MCF 10A (cell line): ENCODE measurements at places on chromosomes 5 and 9. TPM values are rescaled to one million over a fixed set of nuclear protein-coding genes. Genes with fewer than 3 reads are reported as not detected.

DNA sequence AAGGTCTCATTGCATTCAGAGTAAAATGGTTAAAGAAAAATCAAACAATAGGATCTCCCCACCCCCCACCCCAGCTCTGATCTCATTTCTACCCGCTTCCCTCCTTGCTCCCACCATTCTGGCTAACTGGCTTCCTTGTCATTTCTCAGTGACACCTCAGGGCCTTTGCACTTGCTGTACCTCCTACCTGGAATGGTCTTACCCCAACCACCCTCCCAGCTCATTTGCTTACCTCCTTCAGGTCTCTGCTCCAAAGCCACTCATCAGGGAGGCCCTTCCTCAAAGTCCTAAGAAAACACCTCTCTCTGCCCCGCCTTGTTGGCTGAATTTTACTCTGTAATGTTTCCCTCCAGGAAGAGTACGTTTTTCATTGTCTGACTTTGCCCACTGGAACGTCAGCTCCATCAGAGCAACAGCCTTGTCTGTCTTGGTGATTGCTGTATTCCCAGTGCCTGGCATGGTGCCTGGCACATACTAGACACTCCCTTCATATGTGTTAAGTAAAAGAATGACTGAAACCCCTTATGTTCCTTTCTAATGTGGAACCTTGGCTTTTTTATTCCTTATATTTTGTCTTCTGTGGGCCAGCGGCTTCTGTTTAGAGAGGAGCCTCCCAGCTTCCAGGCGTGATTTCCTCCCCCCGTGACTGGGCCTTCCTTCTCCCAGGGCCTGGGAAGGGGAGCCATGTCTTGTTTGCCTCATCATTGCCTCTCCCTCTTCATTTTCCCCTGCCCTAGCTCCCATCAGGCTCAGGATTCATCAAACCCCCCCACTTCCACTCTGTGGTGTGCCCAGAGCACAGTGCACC, 26.9 kb downstream of the NEURL1B start:
- DNase-seq: peak; percentile 49

DNA sequence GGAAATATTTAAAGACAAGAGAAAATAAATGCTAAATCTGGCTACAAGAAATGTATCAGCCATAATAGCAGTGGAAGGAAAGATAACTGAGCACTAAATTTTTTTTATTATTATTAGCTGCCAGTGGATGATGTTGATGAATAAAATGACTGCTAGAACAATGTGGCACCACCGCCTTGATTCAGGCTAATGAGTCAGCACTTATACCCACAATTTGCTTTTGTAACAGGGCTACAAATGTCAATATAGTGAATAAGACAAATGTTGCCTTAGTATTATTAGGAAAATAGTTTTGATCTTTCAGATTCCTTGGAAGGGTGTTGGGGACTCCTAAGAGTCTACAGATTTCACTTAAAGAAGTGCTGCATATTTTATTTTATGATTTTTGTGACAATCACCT, 555.2 kb upstream of the GRAMD2B start:
- DNase-seq: peak; percentile 27

- DNase-seq: no peak
These were observed 67.0 kb upstream of the EIF4EBP3 start for GRCh38 chr5:140480310-140481014.

GRCh38 chr5:75711151-75711550, 6.1 kb downstream of the POC5 start:
- DNase-seq: no peak

DNA sequence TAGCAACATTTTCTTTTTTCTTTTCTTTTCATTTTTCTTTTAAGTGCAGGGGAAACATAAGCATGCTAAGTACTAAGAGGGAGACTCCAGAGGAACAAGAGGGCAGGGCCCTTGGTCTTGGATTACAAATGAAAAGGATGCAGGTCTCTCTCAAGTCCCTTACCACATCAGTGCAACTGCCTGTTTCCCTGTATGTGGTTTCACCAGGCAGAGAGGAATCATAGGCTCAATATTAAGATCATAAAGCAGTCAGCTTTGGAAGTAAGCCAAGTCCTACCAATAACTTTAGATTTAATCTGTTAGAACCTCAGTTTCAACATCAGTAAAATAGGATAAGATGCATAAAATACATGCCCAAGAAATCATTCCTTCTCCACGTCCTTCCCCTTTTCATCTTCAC, 422.7 kb upstream of the PAPPA start:
- peak; percentile 24 for DNase-seq

DNA sequence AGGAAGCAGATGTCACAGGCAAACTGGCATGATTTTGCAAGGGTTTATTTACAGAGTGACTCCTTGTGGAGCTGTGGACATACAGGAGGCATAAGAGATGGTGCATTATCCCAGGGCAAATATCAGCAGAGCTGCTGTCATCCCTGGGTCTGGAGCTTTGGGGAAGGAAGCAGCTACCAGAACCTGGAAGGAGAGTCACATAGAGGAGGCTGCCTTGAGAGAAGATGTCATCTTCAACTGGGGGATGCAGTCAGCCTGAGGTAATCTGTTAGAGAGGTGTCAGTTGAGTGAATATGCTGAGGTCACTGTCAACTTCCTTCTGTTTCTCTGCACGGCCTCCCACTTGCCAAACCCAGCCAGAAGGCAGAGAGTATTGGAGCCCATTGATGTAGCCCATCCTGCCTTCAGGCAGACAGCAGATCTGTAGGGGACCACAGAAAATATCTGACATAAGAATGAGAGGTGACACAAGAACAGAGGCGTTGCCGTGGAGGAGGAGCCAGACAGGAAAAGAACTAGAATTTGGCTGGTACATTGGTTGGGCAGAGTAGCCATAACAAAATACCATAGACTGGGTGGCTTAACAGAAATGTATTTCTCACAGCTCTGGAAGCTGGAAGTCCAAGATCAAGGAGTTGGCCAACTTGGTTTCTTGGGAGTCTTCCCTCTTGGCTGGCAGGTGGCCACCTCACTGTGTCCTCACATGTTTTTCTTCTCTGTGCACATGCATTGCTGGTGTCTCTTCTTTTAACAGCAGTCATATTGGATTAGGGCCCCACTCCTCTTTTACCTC, 102.8 kb downstream of the SNX18 start:
- DNase-seq: no peak

DNA sequence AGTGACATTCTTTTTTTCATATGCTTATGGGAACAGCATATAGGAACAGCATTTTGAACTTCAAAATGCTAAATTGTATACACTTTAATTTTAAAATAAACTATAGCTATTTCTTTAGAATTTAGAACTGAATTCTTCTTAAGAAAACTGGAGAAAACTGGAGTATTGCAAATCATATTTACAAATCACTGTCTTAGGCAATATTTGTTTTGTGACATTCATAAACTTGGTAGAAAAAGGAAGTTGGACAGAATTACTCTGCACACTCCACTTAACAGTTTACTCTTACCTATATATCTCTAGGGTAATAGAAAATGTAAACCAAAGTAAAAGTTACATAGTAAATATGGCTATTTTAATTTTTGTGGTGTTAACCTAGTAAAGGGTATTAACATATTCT, 3.1 kb downstream of the DMRTA1 start:
- DNase-seq: no peak

DNA sequence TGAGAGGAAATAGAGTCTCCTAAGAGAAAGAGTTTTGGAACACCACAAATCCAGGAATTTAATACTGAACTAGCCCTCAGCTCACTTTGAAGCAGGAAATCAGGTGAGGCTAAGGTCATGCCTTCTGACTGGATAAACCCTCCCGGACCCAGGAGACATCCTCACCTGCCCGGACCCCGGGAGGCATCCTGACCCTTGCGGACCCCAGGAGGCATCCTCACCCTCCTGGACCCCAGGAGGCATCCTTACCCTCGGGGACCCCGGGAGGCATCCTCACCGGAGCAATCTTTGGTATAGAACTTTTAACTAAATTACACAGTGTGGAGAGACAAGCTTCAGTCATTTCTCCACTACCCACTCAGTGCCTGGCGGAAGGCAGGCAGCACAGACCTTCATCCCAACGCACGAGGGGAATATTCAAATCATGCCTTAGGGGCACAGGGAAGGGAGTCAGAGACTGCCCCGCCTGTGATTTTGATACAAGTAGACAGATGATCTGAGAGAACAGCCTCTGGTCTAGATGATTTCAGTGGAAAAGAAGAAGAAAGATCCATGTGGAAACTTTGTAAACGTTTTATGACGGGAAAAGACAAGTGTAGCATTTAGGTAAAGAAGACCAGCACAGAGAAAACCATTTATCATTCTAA, 21.3 kb downstream of the STXBP1 start:
- DNase-seq: no peak

- DNase-seq: no peak
These were observed 468.0 kb upstream of the GRIN3A start for GRCh38 chr9:102206432-102206831.

GRCh38 chr5:10704949-10705621, 55.9 kb downstream of the DAP start:
- peak; percentile 61 for DNase-seq

DNA sequence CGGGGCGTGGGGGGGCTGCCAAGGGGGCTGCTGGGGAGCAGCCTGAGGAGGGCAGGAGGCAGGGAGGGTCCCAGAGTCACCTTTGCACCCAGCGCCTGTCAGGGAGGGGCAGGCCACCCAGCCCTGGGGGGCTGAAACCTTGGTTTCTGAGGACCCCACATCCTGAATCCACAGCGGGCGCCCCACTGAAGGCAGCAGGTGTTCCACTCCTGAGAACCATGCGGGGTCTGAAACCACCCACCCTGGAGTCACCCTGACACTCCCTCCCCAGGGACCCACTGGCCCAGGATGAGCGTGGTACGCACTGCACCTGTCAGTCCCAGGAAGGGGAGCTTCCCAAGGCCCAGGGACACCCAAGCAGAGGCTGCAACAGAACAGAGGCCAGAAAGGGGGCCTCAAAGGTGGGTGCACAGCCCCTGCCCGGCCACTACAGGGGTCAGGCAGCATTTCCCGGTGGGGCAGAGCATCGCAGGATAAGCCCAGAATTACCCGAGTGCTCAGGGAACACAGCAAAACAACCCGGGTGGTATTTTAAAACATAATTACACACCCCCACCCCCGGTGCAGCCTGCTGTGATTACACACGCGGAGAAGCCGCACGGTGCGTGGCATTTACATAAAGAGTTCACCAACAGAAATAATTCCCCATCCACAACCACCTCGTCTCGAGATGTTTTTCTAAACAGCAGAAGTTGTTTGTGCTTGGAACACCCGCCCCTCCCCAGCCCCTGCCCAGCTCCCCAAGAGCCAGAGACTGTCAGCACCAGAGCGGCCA, 57.3 kb upstream of the UBAC1 start:
- no peak for DNase-seq

Gene ORM2
- total RNA-seq: not detected in 2 replicates

Gene CTNND2
- not detected in 2 replicates for total RNA-seq

Gene MEGF10
- not detected in 2 replicates for total RNA-seq

Gene GARNL3
- 4.9 and 6.1 TPM in 2 replicates for total RNA-seq
